ENCODE measurements at places on chromosomes 1 and 21. TPM values are rescaled to one million over a fixed set of nuclear protein-coding genes. Genes with fewer than 3 reads are reported as not detected.

Gene MNDA
- total RNA-seq: 0.52 TPM

GRCh38 chr1:165114022-165114888, 242.3 kb downstream of the LMX1A start:
- no peak for ATAC-seq

Gene FAM72A
- total RNA-seq: 4.2 TPM

DNA sequence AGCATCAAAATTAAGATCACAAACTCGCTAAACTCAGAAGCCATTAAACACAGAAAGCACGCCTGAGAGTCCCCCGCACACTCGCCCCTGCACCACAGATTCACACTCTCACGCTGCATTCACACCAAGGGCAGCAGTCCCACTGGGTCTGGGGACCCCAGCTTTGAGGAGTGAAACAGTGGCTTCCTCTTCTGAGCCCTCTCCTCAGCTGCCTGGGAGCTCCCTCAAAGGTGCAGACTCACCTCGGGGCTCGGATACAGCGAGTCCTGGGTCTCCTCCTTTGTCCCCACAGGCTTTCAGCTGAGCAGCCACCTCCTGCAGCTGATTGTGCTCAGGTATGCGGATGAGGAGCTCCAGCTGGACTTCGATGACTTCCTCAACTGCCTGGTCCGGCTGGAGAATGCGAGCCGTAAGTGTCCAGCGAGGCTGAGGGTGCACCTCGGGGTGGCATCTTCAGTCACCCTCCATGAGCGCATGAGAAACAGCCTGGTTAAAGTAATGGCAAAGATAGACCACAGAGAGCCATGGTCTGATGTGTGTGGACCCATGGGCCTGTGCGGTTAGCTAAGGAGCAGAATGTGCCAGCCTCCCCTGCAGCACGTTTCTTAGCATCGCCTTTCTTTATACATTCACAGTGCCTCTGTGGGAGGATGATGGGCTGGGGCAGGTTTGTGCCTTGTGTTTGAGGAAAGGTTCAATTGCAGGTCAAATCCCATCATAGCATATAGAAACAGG, 47.9 kb downstream of the CAPN9 start:
- ATAC-seq: no peak

- no peak for ATAC-seq
Observed at GRCh38 chr1:220928320-220928719, 49.1 kb downstream of the HLX start.

Gene AMY1C
- total RNA-seq: not detected

GRCh38 chr21:33327326-33327725, 2.6 kb downstream of the IFNAR1 start:
- ATAC-seq: no peak

- ATAC-seq: no peak
Observed at GRCh38 chr1:42733415-42734200, 6.4 kb downstream of the CLDN19 start.

DNA sequence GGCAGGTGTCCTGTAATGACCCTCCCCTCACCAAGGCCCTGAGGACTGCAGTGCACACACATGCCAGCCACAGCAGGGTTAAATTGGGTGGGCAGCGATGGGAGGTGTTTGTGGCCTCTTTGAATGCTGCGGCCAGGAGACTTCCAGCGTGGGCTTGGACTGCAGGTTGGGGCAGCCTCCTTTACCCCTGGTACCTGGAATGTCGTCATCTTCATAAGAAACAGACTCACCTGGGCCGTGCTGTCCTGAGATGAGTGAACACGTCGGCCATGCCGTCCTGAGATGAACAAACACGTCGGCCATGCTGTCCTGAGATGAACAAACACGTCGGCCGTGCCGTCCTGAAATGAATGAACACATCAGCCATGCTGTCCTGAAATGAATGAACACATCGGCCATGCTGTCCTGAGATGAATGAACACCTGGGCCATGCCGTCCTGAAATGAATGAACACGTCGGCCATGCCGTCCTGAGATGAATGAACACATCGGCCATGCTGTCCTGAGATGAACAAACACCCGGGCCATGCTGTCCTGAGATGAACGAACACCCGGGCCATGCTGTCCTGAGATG, 50.1 kb upstream of the COL6A1 start:
- no peak for ATAC-seq

GRCh38 chr1:205932776-205933175, 10.5 kb downstream of the SLC26A9 start:
- ATAC-seq: no peak

Gene GJA5
- total RNA-seq: 0.84 TPM

DNA sequence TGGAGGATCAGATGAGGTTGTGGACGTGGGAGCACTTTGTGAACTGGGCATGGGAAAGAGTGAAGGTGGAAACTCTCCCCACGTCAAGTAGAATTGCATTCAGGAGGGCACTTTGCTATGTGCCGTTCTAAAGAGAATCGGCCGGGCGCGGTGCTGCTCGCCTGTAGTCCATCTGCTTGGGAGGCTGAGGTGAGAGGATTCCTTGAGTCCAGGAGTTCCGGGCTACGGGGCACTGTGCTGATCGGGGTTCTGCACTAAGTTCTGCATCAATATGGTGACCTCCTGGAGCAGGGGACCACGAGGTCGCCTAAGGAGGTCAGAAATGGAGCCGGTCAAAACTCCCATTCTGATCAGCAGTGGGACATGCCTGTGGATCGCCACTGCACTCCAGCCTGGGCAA, 141.9 kb downstream of the PEX14 start:
- no peak for ATAC-seq

DNA sequence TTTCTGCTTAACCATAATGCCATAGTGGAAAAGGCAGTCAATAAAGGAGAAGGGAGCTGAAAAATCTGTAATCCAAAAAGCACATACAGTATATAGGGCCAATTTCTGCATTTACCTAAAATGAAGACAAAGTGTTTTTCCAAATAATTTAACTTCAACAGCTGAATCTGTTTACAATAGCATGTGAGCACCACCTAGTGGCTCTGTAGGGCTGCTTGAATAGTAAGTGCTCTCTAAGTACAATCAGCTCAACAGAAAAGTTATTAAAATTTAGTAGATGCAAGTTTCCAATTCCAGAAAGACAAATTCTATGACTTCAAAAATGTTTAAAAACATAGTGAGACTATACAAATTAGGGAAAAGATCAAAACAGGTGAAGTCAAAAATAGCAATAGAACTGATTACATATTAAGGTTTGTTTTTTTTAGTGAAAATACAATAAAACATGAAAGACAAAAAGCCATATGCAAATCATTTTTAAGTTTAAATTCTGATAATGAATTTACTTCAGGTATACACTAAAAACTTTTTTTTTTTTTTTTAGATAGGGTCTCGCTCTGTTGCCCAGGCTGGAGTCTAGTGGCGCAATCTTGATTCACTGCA, 220.0 kb downstream of the SETD4 start:
- ATAC-seq: peak; percentile 69

DNA sequence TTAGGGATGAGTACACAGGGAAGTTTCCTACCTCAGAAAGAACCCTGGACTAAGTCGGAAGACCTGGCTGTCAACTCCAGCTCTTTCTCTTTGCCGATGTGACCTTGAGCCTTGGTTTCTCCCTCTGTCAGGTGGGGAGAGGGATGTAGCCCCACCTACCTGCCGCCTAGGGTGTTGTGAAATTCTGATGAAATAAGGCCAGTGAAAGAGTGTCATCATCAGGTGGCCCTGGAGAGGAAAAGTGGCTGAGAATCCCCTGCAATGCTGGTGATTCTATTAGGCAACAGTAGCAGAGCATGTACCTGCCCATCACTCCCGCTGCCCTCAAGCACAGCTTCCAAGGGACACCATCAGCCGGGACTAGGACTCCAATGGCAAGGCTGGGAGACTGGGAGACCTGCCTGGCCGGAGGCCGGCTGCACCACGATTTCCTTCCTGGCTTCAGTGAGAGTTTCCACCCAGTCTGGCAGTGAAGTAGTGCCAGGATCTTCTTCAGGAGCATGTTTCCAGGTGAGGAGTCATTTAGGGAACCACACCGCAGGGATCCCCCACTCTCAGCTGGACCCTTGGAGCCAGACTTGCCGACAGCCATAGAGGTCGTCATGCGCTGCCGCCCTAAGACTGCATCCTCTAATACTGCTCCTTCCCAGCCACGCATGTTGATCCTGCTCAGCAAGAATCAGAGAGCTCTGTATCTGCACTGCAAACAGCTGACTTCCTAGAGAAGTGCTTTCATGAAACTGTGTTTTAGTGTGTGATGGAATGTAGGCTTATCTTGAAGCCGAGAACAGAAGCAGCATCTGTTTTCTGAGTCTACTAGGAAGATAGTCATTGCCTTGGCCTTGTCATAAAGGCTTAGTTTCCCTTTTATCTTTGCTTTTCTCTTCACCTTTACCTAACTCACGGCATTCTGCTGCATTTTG, 88.0 kb upstream of the F3 start:
- ATAC-seq: no peak

GRCh38 chr1:66758241-66758755, 6.0 kb downstream of the DYNLT5 start:
- no peak for ATAC-seq

- ATAC-seq: peak; percentile 75
Observed at GRCh38 chr1:29245876-29246275, 9.6 kb downstream of the PTPRU start.

Gene C2CD4D
- 0.24 TPM for total RNA-seq

- ATAC-seq: peak; percentile 77
Observed at GRCh38 chr1:43373066-43373940, 5.5 kb upstream of the ELOVL1 start.

DNA sequence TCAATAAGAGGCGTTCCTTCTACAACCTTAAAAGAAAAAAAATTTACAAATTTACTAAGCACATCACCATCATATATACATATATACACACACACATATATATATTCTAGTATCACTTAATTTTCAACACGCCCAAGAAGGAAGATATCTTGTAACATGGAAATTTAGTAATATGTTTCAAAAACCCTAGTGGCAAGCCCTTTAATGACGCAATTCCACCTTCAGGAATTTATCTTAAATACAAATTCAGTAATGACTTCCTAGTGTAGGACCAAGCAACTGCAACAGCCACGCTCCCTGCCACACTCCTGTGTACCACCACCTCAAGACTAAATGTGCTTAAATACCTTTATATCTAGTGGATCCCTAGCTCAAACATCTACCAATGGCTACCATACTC, 12.5 kb downstream of the LBR start:
- no peak for ATAC-seq

- no peak for ATAC-seq
Observed at GRCh38 chr1:12434686-12435085, 183.3 kb downstream of the DHRS3 start.

DNA sequence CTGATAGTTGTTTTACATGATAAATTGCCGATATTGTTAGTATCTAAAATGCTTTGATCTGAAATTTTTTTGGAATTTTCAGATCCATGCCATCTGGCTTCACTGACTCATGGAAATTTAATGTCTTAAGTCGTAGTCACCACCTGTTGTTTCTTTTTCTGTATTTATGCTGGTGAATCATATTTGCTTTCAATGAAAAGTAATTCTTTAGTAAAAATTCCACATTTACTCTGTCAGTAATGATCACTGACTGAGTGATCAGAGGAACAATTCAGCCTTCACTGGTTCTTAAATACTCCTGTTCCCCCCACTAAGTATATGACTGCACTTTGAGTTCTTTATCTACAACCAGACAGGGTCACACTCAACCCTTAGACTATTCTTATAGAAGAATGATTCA, 185.6 kb upstream of the NRIP1 start:
- no peak for ATAC-seq

- no peak for ATAC-seq
Observed at GRCh38 chr1:19772053-19772452, 27.7 kb downstream of the TMCO4 start.

GRCh38 chr1:245812278-245812677, 657.5 kb downstream of the KIF26B start:
- no peak for ATAC-seq

DNA sequence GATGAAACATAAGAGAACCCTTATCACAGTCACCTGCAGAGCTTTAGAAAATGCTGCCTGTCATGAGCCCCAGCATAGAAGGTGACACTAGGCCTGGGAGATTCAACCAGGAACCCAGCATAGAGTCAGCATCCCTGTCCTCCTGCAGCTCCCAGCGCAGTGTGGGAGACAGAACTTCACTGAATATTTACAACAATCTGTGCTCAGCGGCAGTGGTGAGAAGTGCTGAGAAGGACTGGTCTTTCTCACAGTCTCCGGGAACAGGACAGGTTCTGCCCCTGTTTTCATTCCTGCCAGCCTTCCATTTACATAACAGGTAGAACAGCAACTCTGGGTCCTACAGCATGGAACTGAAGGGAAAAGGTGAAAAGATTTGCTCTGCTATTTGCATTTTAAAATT, 83.5 kb upstream of the GADD45A start:
- ATAC-seq: no peak

DNA sequence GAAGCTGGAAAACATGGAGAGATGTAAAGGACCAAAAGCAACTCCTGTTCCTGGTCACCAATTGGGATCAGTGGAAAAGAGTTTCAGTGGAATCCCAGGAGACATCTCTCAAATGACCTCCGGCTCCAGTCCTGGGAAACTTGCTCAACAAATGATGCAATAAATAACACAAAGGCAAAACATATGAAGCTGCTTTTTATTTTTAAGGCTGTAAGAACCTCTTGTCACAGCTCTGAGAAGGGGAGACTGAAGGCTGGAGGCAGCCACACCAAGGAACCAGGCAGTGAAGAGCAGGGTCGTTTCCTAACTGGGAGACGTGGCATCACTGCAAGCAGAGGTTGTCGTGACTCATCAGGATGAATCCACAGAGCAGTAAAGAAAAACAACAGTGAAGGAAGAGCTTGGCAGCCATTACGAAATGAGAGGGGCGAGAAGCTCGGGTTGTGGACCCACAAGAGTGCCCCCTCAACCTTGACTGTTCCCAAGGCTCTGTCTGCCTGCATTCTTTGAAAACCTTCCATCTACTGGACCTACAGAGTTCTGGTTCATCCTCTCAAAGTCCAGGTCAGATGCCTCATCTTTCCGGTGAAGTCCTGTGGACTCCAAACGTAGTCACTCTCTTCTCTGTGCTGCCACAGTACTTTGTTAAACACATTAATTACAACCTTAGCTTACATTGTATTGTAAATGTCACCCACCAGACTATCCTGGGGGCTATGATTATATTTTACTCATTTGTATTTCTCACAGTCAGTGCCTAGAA, 32.1 kb downstream of the JAK1 start:
- peak; percentile 38 for ATAC-seq

- ATAC-seq: no peak
Observed at GRCh38 chr1:65894738-65895605, 102.3 kb downstream of the PDE4B start.

DNA sequence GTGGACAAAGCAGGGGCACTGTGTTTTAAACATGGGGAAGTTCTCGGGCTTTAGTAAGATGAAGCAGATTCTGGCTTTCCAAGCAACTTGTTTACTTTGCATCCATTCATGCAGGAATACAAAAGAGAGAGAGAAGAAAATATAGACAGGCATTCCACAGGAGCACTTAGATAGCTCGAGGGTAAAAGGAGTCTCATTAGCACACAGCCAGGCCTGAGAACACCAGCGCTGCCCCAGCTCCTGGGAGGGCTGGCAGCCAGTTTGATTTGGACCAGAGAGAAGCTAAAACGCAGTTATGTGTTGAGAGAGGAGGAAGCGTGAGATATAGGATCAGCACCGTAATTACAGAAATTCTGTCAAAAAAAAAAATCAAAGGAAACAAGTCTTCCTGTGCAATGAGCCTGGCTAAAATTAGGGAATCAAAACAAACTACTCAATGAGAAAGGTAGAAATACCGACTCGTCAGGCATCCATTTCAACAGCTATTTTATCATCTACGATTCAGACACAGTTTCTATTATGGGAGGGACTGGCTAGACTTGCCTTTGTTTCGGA, 68.2 kb downstream of the CLSTN1 start:
- ATAC-seq: no peak

Gene OLIG2
- not detected for total RNA-seq

Data from esophagus mucosa (tissue), 1 donor.